Subcutaneous preadipocyte (primary cell): ENCODE measurements at places on chromosomes 7 and 10. TPM values are rescaled to one million over a fixed set of nuclear protein-coding genes. Genes with fewer than 3 reads are reported as not detected.

Gene SNX10
- total RNA-seq: 0.20 and 2.2 TPM in 2 replicates

Gene RBM20
- not detected in 2 replicates for total RNA-seq

Gene CYP51A1
- total RNA-seq: 296 and 416 TPM in 2 replicates

Gene SLC26A5
- total RNA-seq: not detected in 2 replicates

Gene SH2D4B
- not detected in 2 replicates for total RNA-seq

Gene ANKMY2
- total RNA-seq: 12.5 and 17.6 TPM in 2 replicates

Gene WNT2
- 0.39 and 0.73 TPM in 2 replicates for total RNA-seq

Gene ADCK2
- total RNA-seq: 22.1 and 25.7 TPM in 2 replicates

Gene EN2
- not detected in 2 replicates for total RNA-seq

Gene THSD7A
- under 0.01 TPM in 2 replicates for total RNA-seq

Gene MARVELD1
- 39.9 and 46.3 TPM in 2 replicates for total RNA-seq

Gene AMPH
- total RNA-seq: 4.3 and 11.4 TPM in 2 replicates

Gene CCL26
- 0.37 TPM in 1 of 2 replicates, not detected in the other for total RNA-seq

Gene DOCK4
- 8.1 and 36.6 TPM in 2 replicates for total RNA-seq

Gene GAD2
- total RNA-seq: not detected in 2 replicates

Gene AKR1E2
- 5.7 and 14.7 TPM in 2 replicates for total RNA-seq

Gene ANKRD2
- total RNA-seq: 1.8 and 2.9 TPM in 2 replicates

Gene GJD4
- not detected in 2 replicates for total RNA-seq

Gene GATA3
- total RNA-seq: not detected in 2 replicates

Gene CCDC146
- 0.98 and 1.5 TPM in 2 replicates for total RNA-seq

Gene HOXA4
- 1.4 and 1.5 TPM in 2 replicates for total RNA-seq

Gene PDGFA
- total RNA-seq: 1.4 and 1.8 TPM in 2 replicates

Gene MSS51
- total RNA-seq: 1.5 and 2.5 TPM in 2 replicates

Gene TRIL
- 0.20 and 0.73 TPM in 2 replicates for total RNA-seq

Gene TRIM50
- total RNA-seq: not detected in 2 replicates

Gene TLX1
- not detected in 2 replicates for total RNA-seq

Gene MLXIPL
- 0.39 and 1.5 TPM in 2 replicates for total RNA-seq

Gene NPVF
- not detected in 2 replicates for total RNA-seq

Gene GIMAP8
- total RNA-seq: not detected in 2 replicates

Gene ADARB2
- total RNA-seq: not detected in 2 replicates

Gene FRA10AC1
- 6.2 and 10.0 TPM in 2 replicates for total RNA-seq

Gene GPR37
- not detected in 2 replicates for total RNA-seq

Gene SPDYE2B
- not detected in 2 replicates for total RNA-seq
